NCI-H1417 treated with DMSO at 0.1 percent for 48 hours (cell line): ENCODE measurements at places on chromosomes 5 and 9.

DNA sequence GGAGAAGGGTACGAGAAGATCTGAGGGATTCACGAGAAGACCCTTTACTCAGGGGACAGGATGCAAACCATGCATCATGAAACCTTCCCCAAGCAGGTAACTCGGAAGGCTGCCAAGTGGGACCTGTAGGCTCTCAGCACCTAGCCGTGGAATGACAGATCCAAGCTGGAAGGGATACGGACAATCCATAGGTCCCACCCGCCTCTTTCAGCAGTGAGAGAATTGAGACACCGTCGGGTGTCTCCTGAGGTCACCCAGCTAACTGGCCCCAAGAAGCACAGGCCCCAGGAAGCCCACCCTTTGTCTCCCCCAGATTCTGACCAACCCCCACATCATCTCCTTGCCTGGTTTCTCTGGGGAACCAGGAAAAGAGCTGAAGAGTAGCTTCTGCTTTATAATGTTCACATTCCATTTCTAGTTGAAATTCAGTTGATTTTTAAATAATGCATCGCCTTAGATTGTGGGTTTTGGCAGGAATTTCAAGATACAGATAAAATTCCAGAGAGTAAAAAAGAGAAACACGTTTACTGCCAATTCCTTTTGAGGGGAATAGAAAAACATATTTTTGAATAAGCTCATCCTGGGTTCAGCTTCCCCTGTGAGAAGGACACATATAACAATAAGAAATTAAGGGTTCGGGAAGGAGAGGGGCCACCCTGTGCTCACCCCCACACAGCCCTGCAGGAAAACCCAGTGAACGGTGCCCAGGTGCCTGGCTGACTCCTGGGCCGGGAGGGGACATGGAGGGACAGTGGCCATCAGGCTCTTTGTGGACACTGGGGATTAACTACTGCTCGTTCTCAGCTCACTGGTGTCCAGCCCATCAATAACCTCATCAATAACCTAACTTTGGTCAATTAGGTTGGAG lies 51.1 kb downstream of the NSUN2 start:
- DNase-seq = no peak

GRCh38 chr9:94802793-94803192 lies 76.3 kb downstream of the AOPEP start:
- DNase-seq = no peak

DNA sequence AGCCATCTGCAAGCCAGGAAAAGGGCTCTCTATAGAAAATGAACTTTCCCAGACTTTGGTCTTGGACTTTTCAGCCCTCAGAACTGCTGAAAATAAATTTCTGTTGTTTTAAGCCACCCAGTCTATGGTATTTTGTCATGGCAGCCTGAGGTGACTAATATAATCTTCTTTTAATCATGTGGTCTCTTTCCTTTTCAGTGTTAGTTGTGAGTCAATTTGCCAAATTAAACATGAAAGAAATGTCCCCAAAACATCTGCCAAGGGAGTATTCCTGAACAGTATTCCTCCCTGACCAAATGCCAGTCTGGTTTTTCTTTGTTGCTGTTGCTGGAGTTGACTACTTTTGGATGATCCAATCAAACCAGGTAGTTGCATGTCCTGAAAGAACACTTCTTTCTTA lies 4.7 kb upstream of the YTHDC2 start:
- DNase-seq = no peak

DNA sequence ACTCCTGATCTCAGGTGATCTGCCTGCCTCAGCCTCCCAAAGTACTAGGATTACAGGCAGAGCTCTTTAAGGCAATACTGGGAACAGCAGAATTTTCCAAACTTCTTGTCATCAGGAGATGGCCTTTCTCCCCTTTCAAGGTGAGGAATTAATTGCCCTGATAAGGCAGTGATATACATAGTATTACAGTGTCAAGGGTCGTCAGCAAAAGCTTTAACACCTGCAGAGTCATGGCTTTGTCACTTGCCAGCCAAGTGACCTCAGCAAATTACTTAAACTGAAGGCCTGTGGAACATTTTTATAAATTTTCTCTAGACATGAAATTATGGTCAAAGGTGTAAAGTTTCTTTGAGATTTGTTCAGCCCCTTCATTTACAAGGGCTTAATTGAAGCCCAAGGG lies 59.5 kb downstream of the FBXO38 start:
- no peak for DNase-seq

DNA sequence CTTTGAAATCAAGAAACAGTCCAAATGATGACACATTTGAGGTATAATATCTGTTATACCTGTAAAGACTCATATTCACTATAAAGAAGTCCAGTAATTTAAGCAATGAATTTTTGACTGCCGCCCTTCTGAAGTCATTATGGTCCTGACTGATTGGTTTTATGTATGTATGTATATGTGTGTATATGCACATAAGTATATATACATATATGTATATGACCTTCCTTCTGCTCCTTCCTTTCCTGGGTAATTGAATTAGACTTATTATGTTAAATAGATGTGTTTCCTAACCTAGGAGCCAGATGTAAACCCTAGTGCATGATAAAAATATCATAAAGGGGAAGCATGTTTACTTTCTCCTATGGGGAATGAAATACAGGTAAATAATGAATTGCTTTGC lies 343.1 kb upstream of the BRINP1 start:
- no peak for DNase-seq

GRCh38 chr5:21663082-21663481 lies 1190.1 kb downstream of the CDH12 start:
- DNase-seq = no peak

DNA sequence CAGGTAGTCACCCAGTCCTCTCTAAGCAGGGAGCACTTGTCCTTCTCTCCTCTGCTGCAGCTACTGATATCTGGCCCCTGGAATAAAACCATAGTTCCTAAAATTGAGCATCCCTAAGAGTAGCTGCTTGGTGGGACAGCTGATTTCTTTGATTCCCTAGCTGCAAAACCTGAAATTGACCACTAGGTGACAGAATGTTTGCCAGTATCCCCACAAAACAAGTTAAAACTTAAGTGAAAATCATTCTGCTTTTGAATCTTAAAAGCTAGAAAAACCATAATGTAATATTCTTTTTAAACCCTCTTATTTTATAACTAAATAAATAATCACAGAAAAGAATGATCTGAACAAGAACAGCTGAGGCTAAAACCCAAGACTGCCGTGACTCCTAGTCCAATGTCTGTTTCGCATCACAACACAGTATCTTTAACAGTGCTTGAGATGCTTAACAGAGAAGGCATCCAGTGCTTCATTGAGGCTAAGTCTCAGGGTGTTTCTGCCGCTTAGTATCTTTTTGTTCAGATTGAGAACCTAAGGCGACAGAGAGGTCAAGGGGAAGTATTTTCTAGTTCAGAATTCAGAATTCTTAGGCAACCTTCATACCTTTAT lies 24.4 kb upstream of the TAL2 start:
- DNase-seq = no peak
